Posterior vena cava (tissue), 2 donors: ENCODE measurements at places on chromosomes 3 and 15. TPM values are rescaled to one million over a fixed set of nuclear protein-coding genes. Genes with fewer than 3 reads are reported as not detected.

Gene LRRC31
- total RNA-seq = not detected

Gene ITIH4
- total RNA-seq = 19.1 TPM

DNA sequence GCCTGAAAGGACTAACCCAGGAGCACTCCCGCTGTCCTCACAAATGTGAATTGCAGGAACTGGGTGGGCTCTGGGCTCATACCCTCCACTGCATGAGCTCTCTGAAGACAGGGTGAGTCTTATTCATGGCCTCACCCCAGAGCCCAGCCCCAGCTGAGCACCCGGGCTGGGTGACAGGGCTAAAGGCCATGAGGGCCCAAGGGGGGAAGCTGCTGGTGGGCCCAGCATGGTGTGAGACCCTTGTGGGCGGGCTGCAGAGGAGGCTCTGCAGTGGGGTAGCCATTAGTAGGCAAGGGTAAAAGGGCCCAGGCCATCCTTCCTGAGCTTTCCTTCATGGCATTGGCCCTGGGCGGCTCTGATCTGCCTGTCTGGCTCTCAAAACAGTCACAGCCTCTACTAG is 30.3 kb downstream of the SRPRB start:
- DNase-seq = no peak

Gene KLHL6
- total RNA-seq = 2.0 TPM

DNA sequence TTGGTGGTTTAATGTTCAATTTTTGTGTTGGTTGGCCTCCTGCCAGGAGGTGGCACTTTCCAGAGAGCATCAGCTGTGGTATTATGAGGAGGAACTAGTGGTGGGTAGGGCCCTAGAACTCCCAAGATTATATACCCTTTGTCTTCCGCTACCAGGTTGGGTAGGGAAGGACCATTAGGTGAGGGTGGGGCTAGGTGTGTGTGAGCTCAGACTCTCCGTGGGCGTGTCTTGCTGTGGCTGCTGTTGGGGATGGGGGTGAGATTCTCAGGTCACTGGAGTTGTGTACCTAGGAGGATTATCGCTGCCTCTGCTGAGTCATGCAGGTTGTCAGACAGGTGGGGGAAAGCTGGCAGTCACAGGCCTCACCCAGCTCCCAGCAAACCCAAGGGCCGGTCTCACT is 187.1 kb downstream of the DPH6 start:
- no peak for DNase-seq

DNA sequence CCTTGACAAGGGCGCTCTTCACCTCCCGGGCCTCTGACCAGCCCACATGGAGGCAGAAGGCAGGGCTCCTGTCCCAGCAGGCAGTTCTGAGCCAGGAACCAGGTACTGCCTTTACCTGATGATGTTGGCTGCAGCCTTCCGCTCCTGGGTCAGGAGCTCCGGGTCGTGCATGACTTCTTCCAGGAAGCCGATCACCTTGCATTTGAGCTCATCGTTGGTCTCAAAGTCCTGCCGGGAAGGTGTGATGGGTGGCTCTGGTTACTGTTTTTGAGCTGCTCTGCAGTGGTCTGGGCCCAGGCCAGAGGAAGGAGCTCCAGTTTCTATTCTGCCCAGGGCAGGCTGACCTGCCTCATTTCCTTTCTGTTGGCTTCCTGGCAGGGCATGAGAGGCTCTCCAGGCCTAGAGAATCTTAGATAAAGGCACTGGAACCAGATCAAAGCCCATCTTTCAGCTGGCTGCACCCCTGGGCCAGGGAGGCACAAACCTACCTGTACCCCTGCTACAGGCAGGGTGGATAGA is 53.2 kb upstream of the CTSH start:
- DNase-seq = no peak

Gene SLCO2A1
- 102 TPM for total RNA-seq

DNA sequence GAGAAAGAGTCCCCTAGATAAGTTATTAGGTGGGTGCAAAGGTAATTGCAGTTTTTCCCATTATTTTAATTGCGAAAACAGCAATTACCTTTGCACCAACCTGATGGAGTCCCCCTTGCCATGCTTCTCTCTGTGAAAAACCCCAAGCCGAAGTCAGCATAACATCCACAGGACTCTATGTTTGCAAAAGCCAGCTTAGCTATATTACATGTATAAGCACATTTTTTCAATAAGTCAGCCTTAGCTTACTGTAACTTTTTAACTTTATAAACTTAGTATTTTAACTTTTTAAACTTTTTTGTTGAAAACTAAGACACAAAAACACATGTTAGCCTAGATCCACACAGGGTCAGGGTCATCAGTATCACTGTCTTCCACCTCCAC is 21.4 kb upstream of the MUC20 start:
- DNase-seq = no peak

GRCh38 chr3:71803248-71803647 is 18.3 kb upstream of the PROK2 start:
- no peak for DNase-seq

Gene TF
- total RNA-seq = 1.0 TPM

GRCh38 chr15:69627548-69628158 is 175.0 kb downstream of the RPLP1 start:
- no peak for DNase-seq

DNA sequence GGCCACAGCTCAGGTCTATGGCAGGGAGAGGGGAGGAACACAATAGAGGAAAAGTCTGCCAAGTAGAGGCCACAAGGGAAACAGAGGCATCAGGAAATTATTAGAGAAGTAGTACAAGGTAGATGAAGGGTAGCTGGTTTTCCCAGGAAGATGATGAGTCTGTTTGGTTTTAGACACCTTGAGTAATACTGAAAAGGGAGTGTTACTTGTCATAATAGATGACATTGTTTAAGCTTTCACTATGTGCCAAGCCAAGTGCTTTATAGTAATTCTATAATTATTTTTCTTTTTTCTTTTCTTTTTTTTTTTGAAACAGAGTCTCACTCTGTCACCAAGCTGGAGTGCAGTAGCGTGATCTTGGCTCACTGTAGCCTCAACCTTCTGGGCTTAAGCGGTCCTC is 13.7 kb downstream of the PXK start:
- no peak for DNase-seq

Gene TMCO5A
- total RNA-seq = not detected

DNA sequence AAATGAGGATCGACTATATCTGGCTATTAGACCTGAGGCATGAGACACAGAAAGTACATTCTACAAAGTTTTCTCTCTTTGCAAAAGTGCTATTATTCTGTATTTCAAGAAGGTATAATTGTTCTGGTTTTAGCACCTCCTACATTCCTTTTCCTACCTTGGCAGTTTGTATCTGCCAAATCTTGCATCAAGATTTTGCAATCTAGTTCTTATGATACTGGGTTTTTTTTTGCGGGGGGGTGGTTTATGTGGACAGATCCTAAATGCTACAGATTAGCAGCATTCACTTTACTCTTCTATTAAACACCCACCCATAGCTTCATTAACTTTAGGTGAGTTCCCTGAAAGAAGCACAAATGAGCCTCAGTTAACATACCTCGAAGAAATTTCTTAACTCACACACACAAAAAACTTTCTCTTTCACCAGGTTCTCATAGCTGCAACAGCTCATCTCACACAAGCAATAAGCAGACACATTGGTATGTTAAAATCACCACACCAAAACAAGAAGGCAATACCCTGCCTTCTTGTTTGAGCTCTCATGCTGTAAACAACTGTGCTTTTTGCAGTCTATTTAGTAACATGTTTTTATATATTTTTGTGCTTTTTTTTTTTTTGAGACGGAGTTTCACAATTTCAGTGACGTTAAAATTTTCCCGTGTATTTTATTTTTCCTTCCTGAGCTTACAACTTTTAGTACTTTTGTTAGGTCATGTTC is 73.0 kb upstream of the VGLL4 start:
- DNase-seq = no peak

Gene PPP1R14D
- total RNA-seq = not detected

- DNase-seq = no peak
Observed at GRCh38 chr15:87778358-87778757, 478.2 kb downstream of the NTRK3 start.

- DNase-seq = no peak
Observed at GRCh38 chr15:70086636-70087035, 11.1 kb downstream of the TLE3 start.

Gene FGD5
- 34.7 TPM for total RNA-seq
